Caudate nucleus (tissue), 63 donors: ENCODE measurements at places on chromosomes 12 and 14.

DNA sequence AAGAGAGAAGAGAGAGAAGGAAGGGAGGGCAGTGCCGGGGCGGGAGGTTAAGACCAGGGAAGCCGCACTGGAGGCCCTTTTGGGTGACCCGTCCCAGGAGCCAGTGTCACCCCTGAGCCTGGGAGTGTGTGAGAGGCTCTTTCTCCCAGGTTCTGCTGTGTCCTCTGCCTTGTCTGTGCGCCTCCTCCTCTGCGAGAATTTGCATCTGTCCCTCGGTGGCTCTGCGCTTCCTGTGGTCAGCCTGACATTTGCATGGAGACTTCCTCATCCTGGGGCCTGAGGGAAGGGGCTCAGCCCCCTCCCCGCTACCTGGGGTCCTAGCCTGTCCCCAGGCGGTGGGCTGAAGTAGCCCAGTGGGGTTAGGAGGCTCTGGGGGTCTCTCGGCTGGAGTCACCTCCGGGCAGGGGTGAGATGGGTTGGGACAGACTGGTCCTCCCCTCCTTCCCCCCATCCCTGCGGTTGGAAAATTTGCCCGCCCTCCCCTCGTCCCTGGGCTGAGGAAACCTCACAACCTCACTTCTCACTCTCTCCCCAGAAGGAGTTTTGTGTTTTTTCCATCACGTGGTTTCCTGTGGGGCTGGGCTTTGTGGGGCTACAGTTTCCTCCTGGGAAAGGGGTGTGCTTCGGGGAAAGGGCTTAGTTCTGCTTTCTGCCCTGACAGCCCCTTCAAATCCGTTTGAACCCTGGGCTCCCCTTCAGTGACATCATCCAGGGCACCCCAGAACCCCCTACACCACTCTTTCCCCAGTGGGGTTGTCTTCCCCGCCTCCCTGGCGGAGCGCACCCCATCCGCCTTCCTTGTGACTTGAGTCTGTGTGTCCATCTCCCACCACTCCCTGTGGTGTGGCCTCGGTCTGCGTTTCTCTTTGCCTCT lies 2.5 kb downstream of the PTPN6 start:
- no peak for DNase-seq

DNA sequence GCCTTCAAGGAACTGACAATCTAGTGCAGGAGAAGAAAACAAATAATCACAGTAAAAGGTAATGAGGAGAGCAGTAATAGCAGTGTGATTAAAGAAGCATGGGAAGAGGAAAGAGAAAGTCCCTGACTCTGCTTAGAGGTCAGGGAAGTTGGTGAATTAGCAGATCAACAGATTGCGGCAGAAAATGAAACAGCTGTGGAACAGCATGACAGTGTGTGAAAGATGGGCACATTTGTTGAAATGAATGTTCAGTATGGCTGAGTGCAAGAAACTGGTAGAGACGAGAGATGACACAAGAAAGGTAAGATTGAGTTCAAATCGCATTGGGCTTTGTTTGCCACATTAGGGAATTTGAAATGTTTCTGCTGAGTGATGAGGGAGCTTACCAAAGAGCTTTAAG lies 63.7 kb upstream of the RASSF8 start:
- DNase-seq, result no peak

GRCh38 chr12:112350593-112351592 lies 31.3 kb downstream of the HECTD4 start:
- no peak for DNase-seq

GRCh38 chr14:55015006-55015405 lies 11.9 kb downstream of the WDHD1 start:
- DNase-seq, result no peak

GRCh38 chr12:95942524-95943329 lies at the start of gene CCDC38:
CCDC38 (minus strand) TSS chr12:95942614; CDS start chr12:95936509, 6,105 bp downstream.
- DNase-seq, result peak; percentile 51

- no peak for DNase-seq
These were observed 2.9 kb upstream of the RTL1 start for GRCh38 chr14:100906420-100906819.

GRCh38 chr14:54342806-54343205 lies 54.0 kb upstream of the CDKN3 start:
- DNase-seq, result no peak

GRCh38 chr14:43471595-43471994 lies 1035.5 kb downstream of the FSCB start:
- no peak for DNase-seq

DNA sequence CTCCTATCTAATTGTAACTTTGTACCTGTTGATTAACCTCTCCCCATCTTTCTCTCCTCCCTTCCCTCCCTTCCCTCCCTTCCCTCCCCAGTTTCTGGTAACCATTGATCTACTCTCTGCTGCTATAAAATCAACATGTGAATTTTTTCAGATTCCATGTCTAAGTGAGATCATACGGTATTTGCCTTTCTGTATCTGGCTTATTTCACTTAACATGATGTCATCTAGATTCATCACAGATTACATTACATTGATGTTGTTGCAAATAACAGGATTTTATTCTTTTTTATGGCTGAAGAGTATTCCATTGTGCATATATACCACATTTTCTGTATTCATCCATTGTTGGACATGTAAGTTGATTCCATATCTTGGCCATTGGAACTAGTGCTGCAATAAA lies 68.0 kb upstream of the FBXO33 start:
- no peak for DNase-seq

DNA sequence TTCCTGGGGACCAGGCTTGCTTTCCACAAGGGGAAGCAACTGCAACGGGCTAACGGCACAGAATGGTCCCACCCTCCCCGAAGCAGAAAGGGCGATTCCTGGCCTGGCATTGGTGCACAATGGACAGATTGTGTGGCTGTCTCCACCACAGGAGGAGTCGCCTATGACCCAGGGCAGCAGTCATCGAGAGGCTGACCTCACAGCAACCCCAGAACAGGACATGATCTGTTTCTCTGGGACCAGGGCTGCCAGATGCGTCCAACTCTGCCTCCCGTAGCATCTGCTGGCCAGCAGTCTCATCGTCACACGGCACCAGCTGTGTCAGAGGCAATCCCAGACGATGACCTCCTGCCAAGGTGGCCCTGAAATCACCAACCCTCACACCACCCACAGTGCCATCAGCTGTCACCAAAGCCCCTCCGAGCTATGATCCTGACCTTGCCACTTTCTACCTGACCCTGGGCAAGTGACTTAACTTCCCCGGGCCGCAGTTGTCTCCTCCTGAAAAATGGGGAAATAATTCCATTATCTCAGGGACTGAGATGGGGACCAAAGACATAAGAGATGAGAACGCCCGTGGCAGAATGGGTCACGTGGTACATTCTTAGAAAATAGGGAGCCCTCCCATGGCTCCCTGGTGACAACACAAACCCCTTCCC lies 86.7 kb downstream of the CHGA start:
- DNase-seq, result peak; percentile 88

- DNase-seq, result no peak
These were observed 21.9 kb upstream of the MAP1LC3B2 start for GRCh38 chr12:116537101-116537904.

DNA sequence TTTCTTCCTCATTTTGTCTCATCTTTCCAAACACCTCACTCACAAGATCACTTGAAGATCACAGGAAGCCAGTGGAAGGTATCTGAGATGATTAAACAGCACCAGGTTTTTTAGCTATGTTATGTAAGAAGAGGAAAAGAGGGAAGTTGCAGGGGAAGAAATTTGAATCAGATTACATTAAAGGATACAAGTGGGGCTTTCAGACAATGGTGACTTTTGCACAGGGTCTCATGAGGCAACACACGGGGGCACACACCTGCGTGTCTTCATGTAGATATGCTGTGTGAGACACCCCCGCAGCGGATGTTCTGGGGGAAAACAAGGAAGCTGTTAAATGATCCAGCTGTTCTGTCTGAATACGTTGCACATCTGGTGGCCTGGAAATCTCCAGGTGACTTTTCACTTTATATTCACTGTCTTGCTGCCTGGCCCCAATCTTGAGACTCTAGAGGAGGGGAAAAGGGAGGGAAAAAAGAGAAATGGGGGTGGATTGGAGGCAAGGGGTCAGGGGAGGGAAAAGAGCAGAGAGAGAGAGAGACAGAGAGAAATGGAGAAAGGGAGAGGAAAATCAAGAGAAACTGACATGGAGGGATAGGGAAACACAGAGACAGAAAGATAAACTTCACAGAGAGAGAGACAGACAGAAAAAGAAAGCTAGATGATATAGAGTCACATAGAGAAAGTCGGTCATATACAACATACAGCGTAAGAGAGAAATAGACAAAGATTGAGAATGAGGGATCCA lies 36.3 kb upstream of the PPP1CC start:
- DNase-seq, result no peak

- no peak for DNase-seq
These were observed 871.6 kb upstream of the MDGA2 start for GRCh38 chr14:48546996-48547395.

DNA sequence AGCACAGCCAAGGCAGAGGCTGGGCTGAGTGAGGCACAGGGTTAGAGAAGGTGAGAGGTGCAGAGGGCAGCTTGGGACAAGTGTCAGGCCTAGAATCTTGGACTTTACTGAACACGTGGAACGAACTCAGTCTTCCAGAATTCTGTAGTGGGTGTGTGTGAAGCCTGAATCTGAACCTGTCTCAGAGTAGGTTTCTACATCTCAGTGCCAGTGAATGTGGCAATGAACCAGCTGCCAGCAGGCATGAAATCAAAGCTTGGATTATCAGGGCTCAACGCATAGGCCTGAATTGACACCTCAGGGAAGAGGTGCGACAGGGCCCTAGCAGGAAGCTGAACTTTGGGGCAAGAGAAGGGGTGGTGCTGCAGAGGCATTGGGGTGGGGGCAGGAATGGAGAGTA lies 104.6 kb downstream of the SAMD4A start:
- no peak for DNase-seq

- no peak for DNase-seq
These were observed 300.7 kb downstream of the ERC1 start for GRCh38 chr12:1291601-1292332.

GRCh38 chr12:16088421-16088820 lies 177.3 kb downstream of the DERA start:
- DNase-seq, result no peak

- no peak for DNase-seq
These were observed 2.6 kb upstream of the JAG2 start for GRCh38 chr14:105171004-105171673.

DNA sequence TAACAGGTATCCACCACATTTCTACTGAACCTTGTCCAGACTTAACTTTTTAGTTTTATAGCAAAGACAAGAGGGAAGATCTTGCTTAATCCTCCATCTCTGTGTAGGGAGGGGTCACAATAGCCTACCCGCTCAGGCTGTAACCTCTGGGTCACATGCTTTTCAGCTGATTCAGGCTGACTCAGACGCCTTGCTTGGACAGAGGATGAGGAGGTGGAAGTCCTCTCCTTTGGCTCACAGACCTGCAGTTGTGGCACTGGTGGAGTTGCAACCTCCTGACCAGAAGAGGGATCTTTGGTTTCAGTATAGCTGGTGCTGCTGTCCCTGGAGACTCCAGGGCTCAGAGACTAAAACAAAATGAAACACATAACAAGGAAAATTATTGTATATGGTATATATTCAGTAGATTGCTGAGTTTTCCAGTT lies 16.2 kb downstream of the ACIN1 start:
- DNase-seq, result no peak

DNA sequence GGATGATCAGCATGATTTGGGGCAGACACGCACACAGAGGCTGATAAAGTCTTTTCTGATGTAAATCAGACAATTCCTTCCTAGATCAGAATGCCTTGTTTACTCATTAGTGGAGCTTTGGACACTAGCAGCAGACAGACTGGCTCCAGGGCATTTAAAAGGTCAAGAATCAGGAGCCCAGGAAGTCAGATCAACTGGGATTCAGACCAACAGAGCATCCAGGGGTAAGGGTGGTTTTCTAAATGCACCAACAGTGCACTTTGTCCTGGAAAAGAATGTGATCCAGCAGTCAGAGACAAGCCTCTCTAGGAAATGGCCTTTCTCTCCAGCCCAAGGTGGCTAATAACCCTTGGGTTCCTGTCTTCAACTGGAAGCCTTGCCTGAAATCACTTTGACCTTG lies 405.3 kb downstream of the MED13L start:
- DNase-seq, result no peak

- DNase-seq, result no peak
These were observed 9.3 kb downstream of the SYNE3 start for GRCh38 chr14:95507174-95507573.

- DNase-seq, result no peak
These were observed 102.3 kb upstream of the CPSF6 start for GRCh38 chr12:69136931-69137613.

DNA sequence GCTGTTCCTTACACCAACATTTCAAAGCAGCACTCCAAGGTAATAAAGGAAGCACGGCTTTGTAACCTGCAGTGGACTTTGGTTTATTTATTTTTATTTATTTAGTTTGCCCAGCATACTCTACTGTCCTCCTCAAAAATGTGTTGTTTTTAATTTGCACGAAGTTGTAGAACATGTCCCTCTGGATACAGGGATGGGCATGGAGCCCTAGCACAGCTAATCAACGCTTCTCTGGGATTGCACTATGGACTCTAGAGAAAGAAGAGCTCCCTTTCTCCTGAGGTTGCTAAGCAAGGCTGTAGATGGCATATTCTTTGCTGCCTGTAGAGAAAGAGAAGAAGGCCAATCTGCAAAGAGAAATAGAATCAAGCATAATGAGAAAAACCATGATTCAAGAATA lies 5.9 kb upstream of the ANAPC5 start:
- no peak for DNase-seq

DNA sequence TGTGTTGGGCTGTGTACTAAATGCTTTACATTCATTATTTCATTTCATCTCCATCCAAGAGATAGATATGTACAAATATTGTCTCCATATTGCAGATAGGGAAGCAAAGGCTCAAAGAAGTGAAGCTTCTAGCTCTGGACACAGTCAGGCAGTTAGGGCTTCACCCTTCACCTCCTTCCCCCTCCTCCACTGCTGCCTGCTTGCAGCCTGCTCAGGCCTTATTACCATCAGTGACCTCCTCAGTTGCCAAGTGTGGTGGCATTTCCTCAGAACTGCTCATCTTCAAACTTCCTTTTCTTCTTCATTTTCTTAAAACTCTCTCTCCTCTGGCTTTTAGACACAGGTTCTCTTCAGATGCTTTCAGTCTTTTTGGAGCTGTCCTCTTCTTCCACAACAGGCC lies 4.7 kb upstream of the GPATCH2L start:
- DNase-seq, result no peak

DNA sequence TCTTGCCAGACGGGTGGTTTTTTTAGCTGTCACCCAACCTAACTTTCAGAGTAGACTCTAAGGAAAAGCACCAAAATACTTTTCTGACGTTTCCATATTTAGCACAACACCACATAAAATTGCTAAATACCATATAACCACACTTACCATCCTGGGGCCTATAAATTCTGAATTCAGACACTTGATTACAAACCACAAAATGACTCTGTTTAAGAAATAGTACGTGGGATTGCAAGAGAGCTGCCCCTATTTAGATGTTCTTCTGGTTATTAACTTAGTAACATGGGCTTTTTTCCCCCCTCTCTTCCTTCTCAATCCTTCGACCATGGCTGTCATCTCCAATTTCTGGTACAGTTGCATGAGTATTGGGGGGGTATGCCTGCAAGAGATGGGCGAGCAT lies 287.7 kb downstream of the BMP4 start:
- no peak for DNase-seq

GRCh38 chr14:101731187-101732080 lies 30.1 kb upstream of the PPP2R5C start:
- peak; percentile 65 for DNase-seq

- no peak for DNase-seq
These were observed 32.6 kb upstream of the MAX start for GRCh38 chr14:65134651-65135579.

- no peak for DNase-seq
These were observed 46.5 kb upstream of the GPR68 start for GRCh38 chr14:91290986-91291385.
